ENCODE measurements at places on chromosomes 1 and 21.
A peak's percentile ranks its signal among the peaks of the same experiment; 100 is the strongest.

- peak; percentile 92 for DNase-seq
Measured at GRCh38 chr1:193543259-193543658, 356.8 kb upstream of the B3GALT2 start.

DNA sequence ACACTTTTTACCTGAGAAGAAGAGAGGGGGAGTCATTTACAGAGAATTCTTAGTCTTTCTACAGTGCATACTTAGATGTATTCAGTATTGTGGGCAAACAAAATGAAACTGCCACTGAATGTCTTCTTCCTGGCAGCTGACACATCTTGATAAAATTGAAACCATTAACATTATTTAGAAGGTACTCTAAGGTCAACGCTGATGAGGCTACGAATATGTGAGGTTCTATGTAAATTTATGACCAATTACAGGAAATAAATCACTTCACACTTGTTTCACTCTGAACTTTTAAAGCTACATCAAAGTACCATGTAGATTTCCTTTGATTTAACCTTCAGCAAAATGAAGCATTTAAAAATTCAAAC lies 51.3 kb upstream of the GFI1 start:
- DNase-seq = peak; percentile 4

DNA sequence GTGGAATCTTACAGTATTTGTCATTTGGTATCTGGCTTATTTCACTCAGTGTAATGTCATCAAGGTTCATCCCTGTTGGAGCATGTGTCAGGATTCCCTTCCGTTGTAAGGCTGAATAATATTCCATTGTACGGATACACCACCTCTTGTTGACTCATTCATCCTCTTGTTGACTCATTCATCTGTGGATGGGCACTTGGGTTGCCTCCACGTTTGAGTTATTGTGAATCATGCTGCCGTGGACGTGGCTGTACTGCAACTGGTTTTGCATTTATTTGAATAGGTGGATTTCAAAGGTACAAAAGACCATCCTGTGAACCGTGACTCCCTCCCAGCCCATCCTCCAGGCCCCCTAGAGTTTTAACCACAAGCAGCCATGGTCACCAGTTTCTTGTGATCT lies 11.9 kb upstream of the TCP10L start:
- peak; percentile 86 for DNase-seq

DNA sequence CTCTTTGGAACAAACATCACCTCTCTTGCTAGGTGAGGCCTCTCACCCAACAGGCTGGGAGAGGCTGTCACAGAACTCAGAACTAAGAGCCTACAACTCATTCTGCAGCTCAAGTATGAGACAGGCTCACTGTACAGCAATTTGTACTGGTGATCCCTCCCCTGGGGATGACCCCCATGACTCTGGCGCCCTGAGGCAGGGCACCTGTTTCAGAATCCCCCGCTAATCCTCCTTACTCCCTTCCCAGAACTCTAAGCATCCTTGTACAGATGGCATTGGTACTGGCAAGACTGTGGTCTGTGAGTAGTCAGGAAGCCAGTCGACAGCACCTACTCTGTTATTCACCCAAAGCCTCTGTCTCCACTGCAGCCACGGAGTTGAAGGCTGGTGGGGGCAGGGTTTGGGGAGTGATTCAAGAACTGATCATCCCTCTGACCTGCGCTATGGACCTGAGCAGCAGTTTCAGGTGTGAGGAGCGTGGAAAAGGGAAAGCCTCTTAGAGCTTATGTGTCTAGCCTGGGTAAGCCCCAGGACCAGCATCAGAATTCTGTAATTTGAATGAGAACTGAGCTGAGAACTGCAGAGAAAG lies 655.5 kb downstream of the KIF26B start:
- DNase-seq = no peak

GRCh38 chr1:37726751-37727585 lies 34.7 kb downstream of the CDCA8 start:
- no peak for DNase-seq

GRCh38 chr1:21335088-21335691 lies 44.9 kb upstream of the ECE1 start:
- no peak for DNase-seq

DNA sequence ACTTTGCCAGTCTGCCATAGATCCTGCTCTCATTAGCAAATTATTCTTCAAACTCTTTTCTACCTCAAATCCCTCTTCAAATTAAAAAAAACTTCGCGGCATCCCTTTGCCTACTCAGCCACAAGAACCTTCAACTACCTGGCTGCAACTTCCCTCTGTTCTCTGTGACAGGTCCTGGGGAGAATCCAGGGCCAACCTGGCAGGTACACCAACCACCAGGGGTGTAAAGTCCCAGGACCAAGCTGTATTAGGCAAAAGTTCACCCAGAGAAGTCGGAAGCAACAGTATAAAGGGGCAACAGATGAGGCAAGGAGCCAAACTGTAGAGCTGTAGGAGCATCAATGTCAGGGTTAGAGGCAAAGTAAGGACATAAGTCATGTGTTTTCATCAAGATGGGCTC lies 18.3 kb upstream of the ITLN2 start:
- DNase-seq = no peak

- no peak for DNase-seq
Measured at GRCh38 chr1:204961765-204962419, 81.1 kb upstream of the CNTN2 start.

GRCh38 chr21:40926238-40926637 lies 79.3 kb upstream of the DSCAM start:
- no peak for DNase-seq

DNA sequence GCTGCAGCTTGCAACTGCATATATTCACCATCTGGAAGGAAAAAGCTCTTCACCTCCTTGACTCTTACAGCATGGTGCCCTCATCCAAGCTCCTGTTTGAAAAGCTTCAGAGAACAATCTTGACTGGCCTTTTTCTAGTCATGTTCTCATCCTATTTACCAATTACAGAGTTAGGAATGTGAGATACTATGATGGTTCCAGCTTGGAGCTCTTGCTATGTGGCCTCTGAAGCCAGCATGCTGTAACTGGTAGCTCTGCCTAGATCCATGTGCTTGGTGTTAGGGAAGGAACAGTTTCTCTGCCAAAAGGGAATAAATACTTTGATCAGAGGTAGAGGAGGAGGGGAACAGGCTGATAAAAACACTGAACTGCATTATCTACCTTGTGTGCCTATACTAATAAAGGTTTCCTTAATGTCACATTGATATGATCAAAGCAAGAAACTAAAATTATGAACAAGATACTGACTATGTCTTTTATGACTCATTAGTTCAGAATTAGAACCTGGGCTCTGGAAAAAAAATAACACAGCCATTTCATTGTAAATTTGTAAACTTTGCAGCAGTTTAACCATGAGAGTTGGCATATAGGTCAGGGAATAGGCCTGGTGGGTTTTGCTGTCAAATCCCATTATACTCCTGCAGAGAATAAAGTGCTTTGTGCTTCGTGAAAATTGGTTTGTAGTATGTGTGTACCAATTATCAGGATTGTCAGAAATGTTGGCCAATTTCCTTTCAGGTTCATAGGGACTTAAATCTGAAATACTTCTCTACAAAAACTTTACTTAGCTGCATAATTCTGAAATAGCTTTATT lies 92.7 kb downstream of the LEPR start:
- DNase-seq = no peak

- no peak for DNase-seq
Measured at GRCh38 chr1:90802622-90803021, 85.5 kb upstream of the BARHL2 start.

DNA sequence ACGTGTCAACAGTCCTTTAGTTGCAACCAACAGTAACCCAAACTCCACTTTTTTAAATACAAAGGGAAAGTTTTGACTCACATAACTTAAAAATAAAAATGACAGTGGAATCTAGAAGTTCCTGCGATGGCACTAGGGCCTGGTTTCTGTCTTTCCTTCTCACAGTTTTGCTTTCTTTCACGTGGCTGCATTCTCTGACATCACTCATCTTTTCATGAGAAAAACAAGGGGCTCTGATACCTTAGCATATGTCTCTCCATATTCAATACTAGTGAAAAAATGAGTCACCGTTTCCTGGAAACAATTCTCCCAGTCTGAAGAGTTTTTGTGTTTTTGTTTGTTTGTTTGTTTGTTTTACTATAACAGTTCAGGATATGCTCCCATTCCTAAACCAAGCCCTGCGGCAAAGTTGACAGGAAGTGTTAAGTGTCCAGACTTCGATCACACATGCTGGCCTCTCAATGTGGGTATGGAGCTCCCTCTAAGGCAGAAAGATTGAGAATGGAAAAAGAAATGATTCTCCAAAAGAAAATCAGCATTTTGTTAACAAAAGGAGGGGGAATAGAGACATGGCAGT lies 483.3 kb downstream of the TTLL7 start:
- peak; percentile 46 for DNase-seq

GRCh38 chr1:21307210-21307609 lies 16.9 kb upstream of the ECE1 start:
- no peak for DNase-seq

GRCh38 chr1:5707566-5708345 lies 284.5 kb downstream of the NPHP4 start:
- no peak for DNase-seq
